Fibroblast of pulmonary artery (primary cell): ENCODE measurements at places on chromosomes 3 and 15.
A peak's percentile ranks its signal among the peaks of the same experiment; 100 is the strongest.

- no peak for DNase-seq
Observed at GRCh38 chr3:135784557-135784956, 181.0 kb upstream of the PPP2R3A start.

- no peak for DNase-seq
Observed at GRCh38 chr3:166836836-166837235, 543.3 kb downstream of the ZBBX start.

GRCh38 chr15:80414546-80415357, 10.6 kb downstream of the ARNT2 start:
- DNase-seq, result no peak

- DNase-seq, result peak; percentile 65
Observed at GRCh38 chr15:72319360-72319984, 485 bp downstream of the CELF6 start.

GRCh38 chr15:70141376-70142071, 43.8 kb upstream of the TLE3 start:
- no peak for DNase-seq

DNA sequence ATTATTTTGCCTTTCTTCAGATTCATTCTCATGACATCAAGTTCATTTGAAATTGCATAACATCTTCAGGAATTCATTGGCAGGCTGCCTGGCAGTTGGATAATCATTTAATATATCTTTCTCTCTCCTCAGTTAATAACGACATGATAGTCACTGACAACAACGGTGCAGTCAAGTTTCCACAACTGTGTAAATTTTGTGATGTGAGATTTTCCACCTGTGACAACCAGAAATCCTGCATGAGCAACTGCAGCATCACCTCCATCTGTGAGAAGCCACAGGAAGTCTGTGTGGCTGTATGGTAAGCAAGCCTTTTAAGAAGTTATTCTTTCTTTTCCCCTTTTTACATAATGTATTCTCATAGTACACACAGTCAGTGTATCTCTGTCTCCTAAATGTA, 38.2 kb downstream of the TGFBR2 start:
- DNase-seq, result peak; percentile 88

- DNase-seq, result peak; percentile 4
Observed at GRCh38 chr3:106945435-106945834, 431.8 kb upstream of the CCDC54 start.

GRCh38 chr15:101503296-101503599, 13.7 kb upstream of the PCSK6 start:
- no peak for DNase-seq

DNA sequence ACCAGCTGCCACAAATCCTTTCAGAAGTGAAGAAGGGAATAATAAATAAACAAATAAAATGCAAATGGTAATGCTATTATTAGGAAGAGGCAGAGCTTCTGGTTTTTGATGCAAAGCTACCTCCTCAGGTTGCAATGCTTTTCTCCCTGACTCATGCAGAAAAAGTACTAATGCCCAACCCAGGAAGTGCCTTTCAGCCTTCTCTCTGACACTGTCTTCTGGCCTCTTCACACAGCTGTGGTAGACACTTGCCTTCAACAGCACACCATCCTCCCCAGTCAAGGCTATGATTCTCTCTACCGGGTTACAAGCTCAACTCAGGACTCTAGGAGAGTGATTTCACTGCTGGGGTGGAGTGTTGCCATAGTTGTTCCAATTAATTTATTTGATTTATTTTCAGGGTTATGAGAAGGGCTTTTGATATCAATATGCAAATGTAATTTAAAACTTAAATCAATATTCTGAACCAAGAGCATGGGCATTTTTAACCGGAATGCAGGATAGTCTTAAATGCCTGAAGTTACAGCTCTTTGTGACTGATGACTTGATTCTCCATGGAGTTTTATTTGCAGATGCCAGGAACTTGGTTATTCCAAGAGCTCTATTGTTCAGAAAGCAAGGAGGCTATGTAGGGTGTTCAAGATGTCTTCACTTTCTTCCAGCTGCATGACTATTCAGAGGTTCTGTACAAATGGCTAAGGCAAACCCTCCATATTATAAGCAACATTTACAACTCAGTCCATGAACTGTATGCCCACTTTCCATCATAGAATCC, 27.1 kb upstream of the GALNT15 start:
- DNase-seq, result peak; percentile 54

- DNase-seq, result no peak
Observed at GRCh38 chr3:191259486-191259885, 60.4 kb downstream of the OSTN start.

GRCh38 chr3:155737844-155738460, 6.9 kb downstream of the PLCH1 start:
- DNase-seq, result no peak

DNA sequence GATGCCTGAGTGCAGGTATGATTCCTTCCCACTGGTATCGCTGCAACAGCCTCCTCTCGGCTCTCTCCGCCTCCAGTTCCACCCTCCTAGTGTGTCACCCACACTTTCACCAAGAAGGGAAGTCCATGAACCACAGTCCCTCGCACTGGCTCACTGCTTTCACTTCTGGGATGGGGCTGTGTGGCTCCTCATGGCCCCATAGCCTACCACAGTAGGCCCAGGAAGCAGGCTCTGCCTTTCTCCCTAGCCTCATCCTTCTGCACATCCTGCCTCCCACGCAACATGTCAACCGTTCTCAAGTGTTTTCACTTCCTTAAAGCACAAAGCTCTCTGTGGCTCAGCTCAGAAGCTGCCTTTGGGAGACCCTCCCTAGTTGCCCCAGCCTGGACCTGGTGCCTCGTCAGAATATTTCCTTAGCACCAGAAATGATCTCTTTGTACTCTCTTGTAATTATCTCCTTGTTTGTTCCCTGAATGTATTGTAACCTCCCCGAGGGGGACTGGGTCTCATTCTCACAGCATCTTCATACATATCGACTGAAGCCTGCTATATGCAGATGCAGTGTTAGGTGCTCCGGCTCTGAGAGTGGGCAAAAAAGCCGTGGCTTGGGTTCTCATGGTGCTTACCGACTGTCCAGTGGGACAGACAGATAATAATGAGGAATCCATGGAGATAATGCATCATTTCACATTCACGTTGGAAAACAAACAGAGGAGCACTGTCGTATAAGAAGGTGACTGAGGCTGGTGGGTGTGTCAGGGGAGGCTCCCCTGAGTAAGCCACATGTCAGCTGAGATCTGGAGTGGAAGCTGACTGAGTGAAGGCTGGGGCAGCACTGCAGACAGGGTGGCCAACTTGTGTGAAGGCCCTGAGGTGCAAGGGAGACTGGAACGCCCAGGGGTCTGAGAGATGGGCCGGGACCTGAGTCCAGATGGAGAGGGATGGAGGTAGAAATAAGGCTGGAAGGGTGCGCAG, 107.1 kb downstream of the DGKG start:
- DNase-seq, result no peak

DNA sequence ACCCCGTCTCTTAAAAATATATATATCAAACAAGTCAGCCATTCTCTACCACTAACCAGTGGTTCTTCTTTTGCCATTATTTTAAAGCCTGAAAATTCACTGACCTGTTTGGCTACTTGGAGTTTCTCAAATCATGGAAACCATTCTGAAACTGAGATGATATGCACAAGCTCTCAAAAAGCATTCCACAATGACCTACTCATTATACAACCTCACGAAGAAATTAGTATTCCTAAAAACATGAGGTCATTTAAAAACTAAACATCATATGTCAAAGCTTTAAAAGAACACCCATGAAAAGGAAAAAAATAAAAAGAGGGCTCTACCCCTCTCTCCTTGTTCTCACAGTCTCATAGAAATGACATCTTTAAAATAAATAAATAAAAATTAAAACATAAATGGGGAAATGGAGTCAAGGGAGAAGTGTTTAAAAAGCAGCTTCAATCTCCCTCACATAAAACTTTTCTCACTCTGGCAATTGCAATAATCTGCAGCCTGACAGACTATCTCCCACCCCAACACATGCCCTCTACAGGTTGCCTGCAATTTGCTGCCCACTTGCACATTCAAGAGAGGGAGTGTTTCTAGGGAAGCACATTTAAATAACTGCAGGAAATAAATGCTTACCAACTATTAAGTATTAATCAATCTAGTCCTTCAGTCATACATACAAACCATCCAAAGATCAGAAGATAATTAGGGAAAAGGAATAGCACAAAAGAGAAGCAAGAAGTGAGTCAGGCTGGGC, 73.3 kb downstream of the TRANK1 start:
- DNase-seq, result no peak

- DNase-seq, result no peak
Observed at GRCh38 chr3:46700772-46701171, 420 bp upstream of the TMIE start.

DNA sequence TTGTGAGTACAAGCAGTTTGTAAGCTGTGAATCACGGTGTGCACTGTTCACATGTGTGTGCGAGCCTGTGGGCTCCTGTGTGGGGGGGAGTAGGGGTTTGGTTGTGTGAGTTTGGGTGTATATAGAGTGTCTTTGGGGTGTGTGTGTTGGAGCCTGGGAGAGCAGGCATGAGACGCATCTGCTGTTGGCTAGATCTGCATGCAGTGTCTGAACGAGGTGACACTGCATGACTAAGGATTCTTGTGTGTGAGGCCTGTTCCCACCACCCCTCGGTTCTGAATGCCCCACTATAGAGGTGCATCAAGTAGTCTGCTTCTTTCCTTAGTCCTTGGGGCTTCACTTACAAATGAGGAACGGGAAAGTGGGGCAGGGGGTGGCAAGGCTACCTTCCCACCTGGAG, 68.4 kb downstream of the MAGEF1 start:
- DNase-seq, result no peak

- DNase-seq, result no peak
Observed at GRCh38 chr3:116749388-116749787, 39.8 kb downstream of the TUSC7 start.

DNA sequence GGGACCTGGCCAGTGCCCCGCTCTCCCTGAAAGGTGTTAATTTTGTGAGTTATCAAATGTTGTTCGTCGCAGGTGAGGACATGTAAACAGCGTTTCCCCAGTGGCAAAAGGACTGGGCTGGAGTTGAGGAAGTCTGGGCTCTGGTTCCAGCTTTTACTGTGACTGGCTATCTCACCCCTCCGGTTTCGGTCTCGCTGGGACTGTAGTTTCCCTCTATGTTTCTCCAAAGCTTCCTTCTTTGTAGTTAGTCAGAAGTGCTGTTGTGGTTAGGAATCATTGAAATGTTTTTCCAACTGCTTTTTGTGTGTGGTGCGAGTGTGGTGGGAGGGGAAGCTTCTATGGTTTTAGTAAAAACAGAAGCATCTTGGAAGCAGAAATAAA, 990 bp upstream of the CLDN1 start:
- no peak for DNase-seq

- DNase-seq, result peak; percentile 60
Observed at GRCh38 chr15:71055461-71055860, 59.8 kb upstream of the THSD4 start.

DNA sequence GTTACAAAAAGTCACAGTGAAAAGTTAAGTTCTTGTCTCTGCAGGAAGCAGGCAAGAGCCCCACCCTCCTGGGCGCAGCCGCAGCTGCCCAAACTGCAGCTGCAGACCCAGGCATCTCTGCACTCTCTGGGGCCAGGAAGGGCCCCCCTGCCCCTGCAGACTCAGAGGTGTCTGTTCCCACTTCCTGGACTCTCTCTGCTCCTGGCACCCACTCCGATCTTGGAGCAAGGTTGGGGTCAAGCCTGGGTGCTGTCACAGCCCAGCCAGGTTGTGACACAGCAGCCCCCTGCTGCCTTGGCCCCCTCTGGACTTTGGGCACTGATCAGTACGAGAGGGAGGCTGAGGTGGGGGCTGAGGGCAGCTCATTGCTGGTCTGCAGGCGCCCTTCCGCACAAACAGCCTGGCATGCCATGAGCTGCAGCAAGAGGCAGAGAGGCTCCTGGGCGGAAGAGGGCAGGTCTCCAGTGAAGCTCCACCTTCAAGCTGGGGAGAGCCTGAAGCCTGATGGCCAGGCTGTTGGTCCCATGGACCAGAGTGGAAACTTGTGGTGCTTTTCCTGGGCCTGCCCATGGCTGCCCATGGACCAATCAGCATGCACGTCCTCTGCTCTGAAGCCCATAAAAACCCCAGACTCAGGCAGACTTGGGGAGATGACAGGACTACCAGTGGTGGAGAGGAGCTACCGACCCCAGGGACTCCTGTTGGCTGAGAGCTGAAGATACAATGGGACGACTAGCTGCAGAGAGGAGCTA, 42.9 kb upstream of the LRRFIP2 start:
- DNase-seq, result no peak

- peak; percentile 90 for DNase-seq
Observed at GRCh38 chr3:28940530-28940929, 340.3 kb upstream of the RBMS3 start.

GRCh38 chr3:15581471-15582394, 19.6 kb downstream of the HACL1 start:
- DNase-seq, result no peak

DNA sequence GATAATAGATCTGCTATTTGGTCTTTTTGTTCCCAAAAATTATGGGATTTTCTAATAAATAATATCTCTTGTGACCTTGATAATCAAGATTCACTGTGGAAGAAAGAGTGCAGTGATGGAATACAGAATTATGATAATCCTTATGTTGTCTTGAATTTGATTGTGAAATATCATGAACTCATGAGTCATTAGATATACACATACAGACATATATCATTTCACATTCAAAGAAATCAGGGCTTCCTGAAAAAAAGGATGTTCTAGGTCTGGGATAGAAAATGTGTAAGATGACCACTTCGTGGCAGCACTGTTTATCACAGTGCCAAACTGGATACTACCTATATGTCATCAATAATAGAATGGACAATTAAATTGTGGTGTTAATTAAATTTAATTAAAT, 97.7 kb downstream of the DPH6 start:
- peak; percentile 25 for DNase-seq

DNA sequence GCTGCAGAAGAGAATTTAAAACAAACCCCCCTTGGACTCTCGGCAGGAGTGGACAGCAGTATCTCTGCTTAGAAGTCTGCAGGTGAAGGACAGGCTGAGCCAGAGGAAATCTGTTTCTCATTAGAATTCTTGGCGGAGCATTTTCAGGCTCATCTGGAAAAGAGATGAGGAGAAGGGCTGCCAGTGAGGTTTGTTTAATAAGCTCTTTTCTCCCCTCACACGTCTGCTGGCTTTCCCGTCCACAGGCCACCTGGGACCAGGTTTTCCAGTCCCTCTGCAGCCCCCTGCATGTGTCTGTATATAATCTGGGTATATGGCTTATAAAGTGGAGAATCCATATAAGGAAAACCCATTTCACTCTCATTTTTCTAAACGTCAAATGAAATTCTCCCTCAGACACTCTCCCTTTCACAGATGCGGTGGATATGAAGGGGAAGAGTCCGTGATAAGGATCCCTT, 155.4 kb upstream of the TPM1 start:
- DNase-seq, result no peak

DNA sequence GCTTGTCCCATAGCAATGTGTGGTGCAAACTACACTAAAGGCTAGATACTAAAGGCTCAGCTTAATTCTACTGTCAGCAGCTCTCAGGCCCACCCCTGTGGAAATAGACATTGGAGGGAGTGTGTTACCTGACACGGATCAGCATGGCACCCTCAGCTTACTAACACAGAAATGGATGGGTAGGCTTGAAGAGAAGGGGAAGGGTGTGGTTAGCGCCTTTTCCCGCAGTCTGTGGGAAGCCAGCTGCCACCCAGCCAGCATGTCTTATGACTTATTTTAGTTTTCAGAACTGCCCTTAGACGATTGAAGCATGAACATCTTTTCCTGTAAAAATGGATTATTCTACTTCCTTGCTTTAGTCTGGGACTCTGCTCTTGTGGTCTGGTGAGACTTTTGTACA, 25.8 kb upstream of the ADPGK start:
- DNase-seq, result no peak
